ENCODE measurements at places on chromosomes 5 and 9.

GRCh38 chr5:116766470-116766947 lies 191.9 kb upstream of the SEMA6A start:
- no peak for DNase-seq

DNA sequence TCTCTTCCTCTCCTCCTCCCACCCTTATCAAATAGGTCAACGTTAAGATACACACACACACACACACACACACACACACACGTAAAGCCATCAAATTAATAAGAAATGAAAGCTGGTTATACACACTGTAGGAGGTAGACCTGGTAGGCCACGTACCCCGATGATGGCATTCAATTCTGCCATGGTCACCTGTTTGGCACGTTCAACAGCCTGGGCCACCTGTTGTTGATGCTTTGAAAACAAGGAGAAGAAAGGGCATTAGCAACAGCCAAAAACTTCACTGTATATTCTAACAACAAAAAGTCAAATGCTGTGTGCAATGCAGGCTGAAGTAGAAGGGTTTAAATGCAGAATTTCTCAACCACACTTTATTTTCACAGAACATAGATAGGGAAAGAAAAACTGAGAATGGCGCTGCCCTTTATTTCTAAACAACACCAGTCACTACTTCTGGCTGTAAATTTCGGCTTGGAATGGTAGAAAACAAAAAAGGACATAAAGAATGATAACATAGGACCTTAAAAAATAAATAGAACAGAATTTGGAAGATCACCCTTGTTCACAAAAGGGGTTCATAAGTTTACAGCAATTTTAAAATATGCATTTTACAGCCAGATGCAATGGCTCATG lies 37.2 kb downstream of the TLE1 start:
- no peak for DNase-seq

DNA sequence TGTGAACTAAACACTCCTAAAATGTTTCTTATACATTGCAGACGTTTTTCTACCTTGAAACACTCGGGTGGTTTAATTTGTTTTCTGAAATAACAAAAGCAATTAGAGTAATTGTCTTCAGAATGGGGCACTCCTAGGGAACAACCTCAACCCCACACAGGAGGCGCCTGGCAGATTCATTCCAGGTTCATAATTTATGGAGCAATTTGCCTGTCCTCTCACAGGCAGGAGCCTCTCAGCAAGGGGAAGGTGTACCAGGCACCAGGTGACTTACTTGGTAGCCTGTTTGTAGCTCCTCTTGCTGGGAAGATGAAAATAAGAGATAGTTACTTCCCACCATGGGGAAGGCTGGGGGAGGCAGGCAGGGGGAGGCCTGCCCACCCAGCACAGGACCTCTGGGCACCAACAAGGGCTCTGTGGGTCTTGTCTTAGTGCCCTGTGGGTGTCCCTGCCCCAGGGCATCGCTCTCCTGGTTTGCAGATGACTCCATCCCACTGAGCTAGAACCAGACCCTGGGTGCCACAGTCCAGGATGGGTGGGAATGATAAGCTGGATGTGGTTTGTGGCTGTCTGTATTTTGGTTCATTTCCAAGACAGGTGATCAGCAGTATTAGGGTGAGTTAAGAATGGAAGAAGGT lies 144.4 kb downstream of the FSTL4 start:
- no peak for DNase-seq

DNA sequence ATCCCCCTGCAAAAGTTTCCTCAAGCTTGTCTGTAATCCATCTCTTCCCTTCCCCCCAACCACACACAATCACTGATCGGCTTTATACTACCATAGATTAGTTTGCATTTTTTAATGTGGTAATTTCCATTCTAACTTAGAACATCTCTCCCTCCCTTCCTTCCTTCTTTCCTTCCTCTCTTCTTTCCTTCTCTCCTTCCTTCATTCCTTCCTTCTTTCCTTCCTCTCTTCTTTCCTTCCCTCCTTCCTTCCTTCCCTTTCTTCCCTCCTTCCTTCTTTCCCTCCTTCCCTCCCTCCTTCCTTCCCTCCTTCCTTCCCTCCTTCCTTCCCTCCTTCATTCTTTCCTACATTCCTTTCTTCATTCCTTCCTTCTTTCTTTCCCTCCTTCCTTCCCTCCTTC lies 166.2 kb upstream of the MSX2 start:
- DNase-seq: no peak

DNA sequence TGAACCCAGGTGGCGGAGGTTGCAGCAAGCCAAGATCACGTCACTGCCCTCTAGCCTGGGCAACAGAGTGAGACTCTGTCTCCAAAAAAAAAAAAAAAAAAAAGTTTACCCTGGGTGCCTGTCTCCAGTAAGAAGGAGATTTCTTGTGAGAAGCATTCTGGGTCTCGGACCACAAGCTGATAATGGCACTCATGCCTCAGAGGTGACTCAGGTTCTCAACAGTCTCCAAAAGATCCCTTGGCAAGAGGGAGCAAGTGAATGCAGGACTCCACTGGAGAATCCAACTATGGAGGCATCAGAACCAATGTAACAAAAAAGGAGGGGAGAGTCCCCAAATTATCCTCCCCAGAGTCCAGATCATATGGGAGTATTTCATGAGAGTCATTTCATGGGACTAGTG lies 106.0 kb upstream of the LRRTM2 start:
- DNase-seq: no peak

DNA sequence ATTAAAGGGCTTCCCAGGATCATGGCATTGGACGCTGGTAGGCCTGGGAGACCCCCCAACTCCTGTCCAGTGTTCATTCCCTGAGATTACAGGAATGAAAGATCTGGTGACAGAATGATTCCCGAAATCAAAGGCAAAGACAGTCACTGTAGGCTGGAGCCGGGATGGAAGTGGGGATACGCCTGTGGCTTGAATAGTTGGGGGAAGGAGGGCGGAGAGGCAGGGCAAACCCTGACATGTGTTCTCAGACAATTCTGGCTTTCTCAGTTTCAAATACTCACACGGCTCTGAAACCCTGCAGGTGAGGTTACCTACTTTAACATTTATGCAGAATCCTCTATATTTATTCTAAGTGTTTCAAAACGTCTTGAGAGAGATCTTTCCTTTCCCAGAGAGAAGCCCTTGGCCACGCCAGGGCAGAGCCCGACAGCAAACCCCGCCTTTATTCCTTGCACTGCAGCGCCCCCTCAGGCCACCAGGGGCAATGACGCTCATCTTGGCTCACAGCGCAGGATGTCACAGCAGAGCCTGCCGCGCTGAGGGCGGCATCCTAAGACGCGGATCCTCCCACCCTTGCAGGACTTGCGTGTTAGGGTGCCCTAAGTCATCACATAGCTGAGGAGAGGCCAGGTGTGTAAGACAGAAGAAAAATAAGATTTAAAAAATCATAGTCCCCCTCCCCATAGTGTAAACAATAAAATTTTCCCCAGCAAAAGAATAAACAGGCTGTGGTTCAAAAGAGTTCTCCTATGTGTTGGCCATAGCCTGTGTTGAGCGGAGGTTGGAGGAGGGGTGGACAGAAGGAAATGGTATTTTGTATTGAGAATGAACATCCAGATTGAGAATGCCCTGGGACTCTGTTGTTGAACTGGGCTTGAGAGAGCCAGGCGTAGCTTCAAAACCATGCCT lies 284.5 kb downstream of the NTRK2 start:
- peak; percentile 66 for DNase-seq

DNA sequence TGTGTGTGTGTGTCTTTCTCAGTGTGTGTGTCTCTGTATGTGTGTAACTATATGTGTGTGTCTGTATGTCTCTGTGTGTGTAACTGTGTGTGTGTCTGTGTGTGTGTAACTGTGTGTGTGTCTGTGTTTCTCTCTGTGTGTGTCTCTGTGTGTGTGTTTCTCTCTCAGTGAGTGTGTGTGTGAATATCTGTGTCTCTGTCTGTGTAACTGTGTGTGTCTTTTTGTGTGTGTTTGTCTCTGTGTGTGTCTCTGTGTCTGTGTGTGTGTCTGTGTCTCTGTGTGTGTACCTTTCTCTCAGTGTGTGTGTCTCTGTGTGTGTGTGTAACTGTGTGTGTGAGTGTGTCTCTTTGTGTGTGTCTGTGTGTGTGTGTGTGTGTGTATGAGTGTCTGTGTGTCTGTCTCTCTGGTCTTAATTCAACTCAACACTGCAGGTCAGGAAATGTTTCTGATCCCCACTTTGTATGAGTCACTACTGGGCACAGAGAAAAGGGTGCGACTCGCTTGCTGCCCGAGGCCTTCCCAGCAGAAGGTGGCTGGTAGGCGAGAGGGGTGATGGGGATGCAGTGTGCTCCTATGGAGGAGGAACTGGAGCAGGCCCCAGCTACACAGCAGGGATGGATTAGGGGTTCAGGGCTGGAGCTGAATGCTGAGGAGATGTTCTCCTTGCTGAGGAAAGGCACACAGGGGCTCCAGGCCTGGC lies 52.1 kb downstream of the NSG2 start:
- DNase-seq: no peak

GRCh38 chr9:81070689-81071088 lies 618.7 kb downstream of the TLE1 start:
- no peak for DNase-seq

DNA sequence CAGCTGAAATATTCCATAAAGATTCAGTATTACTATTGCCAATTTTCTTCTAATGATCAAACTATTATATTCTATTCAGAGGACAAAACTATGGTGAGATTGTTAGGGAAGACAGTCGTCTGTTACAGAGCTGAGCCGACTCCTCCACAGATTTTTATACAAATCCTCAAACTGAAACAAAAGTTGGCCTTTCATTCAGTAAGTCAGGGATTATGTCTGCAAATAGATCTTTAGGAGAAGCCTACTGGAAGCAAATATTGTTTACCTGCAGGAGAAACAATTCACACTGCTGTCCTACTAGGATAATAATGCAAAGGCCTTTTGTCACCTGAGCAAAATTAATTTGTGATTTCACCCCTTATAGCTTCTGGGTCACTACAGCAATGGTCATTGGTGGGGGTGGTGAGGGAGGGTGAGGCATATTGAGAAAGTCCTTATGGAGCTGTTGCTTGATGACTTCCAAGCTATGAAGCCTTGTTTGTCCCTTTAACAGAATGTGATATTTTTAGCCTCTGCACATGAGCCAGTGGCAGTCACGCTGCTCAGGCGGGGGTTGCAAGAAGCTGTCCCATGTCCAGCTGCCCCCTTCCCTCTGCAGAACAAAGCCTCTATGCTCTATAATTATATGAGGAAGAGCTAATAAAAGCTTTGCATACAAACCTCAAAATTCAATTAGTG lies 200.5 kb upstream of the KLF9 start:
- no peak for DNase-seq

GRCh38 chr9:36398745-36399144 lies 1.3 kb downstream of the RNF38 start:
- no peak for DNase-seq

DNA sequence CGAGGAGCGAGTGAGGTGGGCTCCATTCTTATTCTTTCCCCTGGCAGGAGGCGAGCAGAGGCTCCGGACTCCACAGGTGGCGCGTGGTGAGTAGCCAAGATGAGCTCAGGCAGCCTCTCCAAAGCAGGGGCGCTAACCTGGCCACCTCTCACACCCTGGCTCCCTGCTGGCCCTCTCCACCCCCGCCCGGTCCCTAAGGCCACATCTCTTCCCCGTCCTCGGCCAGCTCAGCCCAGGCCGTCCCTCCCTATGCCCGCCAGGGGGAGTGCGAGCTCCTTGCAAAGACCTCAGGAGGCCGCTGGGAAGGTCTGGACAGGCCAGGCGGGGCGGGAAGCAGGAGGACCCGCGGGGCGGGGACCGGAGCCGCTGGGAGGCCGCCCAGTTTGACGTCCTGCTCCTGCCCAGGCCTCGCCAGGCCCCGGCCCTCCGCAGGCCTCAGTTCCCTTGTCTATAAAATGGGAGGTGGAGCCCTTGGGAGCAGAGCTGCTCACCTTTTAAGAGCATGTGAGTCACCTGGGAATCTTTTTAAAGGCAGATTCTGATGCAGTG lies 46.3 kb upstream of the GGTA1 start:
- peak; percentile 74 for DNase-seq

DNA sequence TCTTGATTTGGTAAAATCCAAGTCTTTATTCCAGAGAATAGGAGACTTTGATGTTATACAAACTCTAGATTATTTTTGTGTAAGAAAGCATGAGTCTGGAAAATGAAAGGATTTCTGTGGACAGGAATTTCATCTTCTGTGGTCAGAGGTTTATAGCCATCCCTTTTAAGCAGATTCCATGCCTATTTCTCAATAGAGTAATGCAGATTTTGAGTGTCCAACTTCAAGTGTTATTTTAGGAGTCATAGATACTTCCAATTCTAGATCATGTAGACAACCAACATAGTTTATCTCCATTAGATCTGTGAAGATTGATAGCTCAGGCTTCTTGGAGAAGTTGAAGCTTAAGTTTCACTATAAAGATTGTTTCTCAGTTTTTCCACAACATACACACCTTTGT lies 379.7 kb downstream of the PSAT1 start:
- no peak for DNase-seq

GRCh38 chr5:59597690-59598546 lies 295.6 kb downstream of the PDE4D start:
- no peak for DNase-seq

GRCh38 chr9:124281931-124282371 lies 24.2 kb downstream of the NEK6 start:
- DNase-seq: no peak

Measured in activated CD4-positive, alpha-beta T cell treated with anti-CD3 and anti-CD28 coated beads, Interleukin-2, amount 10 ng/mL, durations not matched to agents 7 days and 5 days (primary cell).